ENCODE measurements at places on chromosomes 12 and 14. TPM values are rescaled to one million over a fixed set of nuclear protein-coding genes. Genes with fewer than 3 reads are reported as not detected.

P2RX2 gene
- not detected for total RNA-seq

SCAF11 gene
- total RNA-seq, result 272 TPM

SLC25A47 gene
- total RNA-seq, result not detected

OR4K2 gene
- not detected for total RNA-seq

KSR2 gene
- total RNA-seq, result not detected

TC2N gene
- 10.4 TPM for total RNA-seq

IRAK3 gene
- 3.9 TPM for total RNA-seq

IGF1 gene
- not detected for total RNA-seq

ANO4 gene
- not detected for total RNA-seq

SLC10A1 gene
- total RNA-seq, result not detected

HOXC12 gene
- not detected for total RNA-seq

ZC2HC1C gene
- 0.46 TPM for total RNA-seq

KCNK10 gene
- total RNA-seq, result 0.20 TPM

PYGL gene
- total RNA-seq, result 0.49 TPM

GLIPR1L2 gene
- total RNA-seq, result 0.91 TPM

PPFIBP1 gene
- 15.0 TPM for total RNA-seq

IKZF4 gene
- 8.9 TPM for total RNA-seq

IL23A gene
- 20.5 TPM for total RNA-seq

WNT1 gene
- total RNA-seq, result not detected

SMIM41 gene
- total RNA-seq, result not detected

OAS2 gene
- total RNA-seq, result 59.3 TPM

HSPB8 gene
- total RNA-seq, result not detected

CPSF2 gene
- total RNA-seq, result 42.6 TPM

KRT78 gene
- total RNA-seq, result not detected

RGS6 gene
- not detected for total RNA-seq

SYNE2 gene
- 105 TPM for total RNA-seq

ACOT4 gene
- total RNA-seq, result 0.83 TPM

CCDC85C gene
- 4.5 TPM for total RNA-seq

VWF gene
- not detected for total RNA-seq

PCED1B gene
- total RNA-seq, result 48.0 TPM

HOTAIR gene
- total RNA-seq, result not detected

PLA2G1B gene
- not detected for total RNA-seq

IAPP gene
- total RNA-seq, result not detected

CLEC2A gene
- not detected for total RNA-seq

MTA1 gene
- 131 TPM for total RNA-seq

PHETA1 gene
- total RNA-seq, result 9.4 TPM

HNF1A gene
- total RNA-seq, result not detected

CYP46A1 gene
- total RNA-seq, result 0.10 TPM

TBX5 gene
- total RNA-seq, result not detected

CEP170B gene
- 0.59 TPM for total RNA-seq

ISCA2 gene
- 30.0 TPM for total RNA-seq

All from B cell (primary cell).